Uterine smooth muscle cell (primary cell): ENCODE measurements at places on chromosomes 7 and 10. TPM values are rescaled to one million over a fixed set of nuclear protein-coding genes. Genes with fewer than 3 reads are reported as not detected.

Gene GIMAP1
- under 0.01 and 0.12 TPM in 2 replicates for total RNA-seq

Gene SPDYE1
- not detected in 2 replicates for total RNA-seq

Gene GNA12
- total RNA-seq = 41.4 and 48.0 TPM in 2 replicates

Gene COL13A1
- total RNA-seq = 31.8 and 35.9 TPM in 2 replicates

Gene COL26A1
- not detected in 2 replicates for total RNA-seq

Gene ERCC6
- total RNA-seq = 12.5 and 18.5 TPM in 2 replicates

Gene STEAP1
- 32.6 and 65.6 TPM in 2 replicates for total RNA-seq

Gene ZNF365
- total RNA-seq = 6.1 and 9.0 TPM in 2 replicates

Gene CCDC7
- total RNA-seq = 8.7 and 10.7 TPM in 2 replicates

Gene FAM20C
- 35.9 and 44.6 TPM in 2 replicates for total RNA-seq

Gene CLCN1
- total RNA-seq = not detected in 2 replicates

Gene SPACDR
- 0.37 TPM in 1 of 2 replicates, not detected in the other for total RNA-seq

Gene PLXDC2
- total RNA-seq = 0.77 and 6.9 TPM in 2 replicates
